ENCODE measurements at places on chromosomes 16 and 17. TPM values are rescaled to one million over a fixed set of nuclear protein-coding genes. Genes with fewer than 3 reads are reported as not detected.

CTF1 gene
- 6.5 TPM for total RNA-seq

MYCBPAP gene
- 0.16 TPM for total RNA-seq

ADAMTS18 gene
- total RNA-seq, result not detected

ABCA9 gene
- 11.3 TPM for total RNA-seq

MAP2K6 gene
- 5.3 TPM for total RNA-seq

HAP1 gene
- total RNA-seq, result 0.08 TPM

TEKT1 gene
- total RNA-seq, result not detected

FOXF1 gene
- total RNA-seq, result not detected

RUNDC1 gene
- total RNA-seq, result 11.1 TPM

PYY gene
- total RNA-seq, result not detected

GRCh38 chr16:75114179-75114945, 2.2 kb downstream of the LDHD start:
- H3K36me3 ChIP-seq, result no peaks in the 10 kb centered on the region
- H3K27me3 ChIP-seq, result no peaks in the 10 kb centered on the region
- H3K4me3 ChIP-seq, result no peak overlapping the region
- H3K27ac ChIP-seq, result no peak overlapping the region
- no peak for DNase-seq

DNA sequence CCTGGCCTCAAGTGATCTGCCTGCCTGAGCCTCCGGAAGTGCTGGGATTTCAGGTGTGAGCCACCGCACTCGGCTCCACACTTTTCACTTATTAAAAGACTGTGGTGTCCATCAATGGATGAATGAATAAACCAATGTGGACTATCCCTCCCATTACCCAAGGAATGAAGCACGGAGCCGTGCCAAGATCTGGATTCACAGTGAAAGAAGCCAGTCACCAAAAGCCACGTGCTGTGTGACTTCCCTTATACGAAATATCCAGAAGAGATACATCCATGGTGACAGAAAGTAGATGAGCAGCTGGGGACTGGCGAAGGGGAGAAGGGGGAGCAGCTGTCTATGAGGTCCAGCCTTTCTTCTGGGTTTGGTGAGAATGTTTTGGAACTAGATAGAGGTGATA, 48.2 kb upstream of the STH start:
- no peak overlapping the region for H3K4me3 ChIP-seq
- H3K27ac ChIP-seq, result no peak overlapping the region
- H3K27me3 ChIP-seq, result no peaks in the 10 kb centered on the region

DNA sequence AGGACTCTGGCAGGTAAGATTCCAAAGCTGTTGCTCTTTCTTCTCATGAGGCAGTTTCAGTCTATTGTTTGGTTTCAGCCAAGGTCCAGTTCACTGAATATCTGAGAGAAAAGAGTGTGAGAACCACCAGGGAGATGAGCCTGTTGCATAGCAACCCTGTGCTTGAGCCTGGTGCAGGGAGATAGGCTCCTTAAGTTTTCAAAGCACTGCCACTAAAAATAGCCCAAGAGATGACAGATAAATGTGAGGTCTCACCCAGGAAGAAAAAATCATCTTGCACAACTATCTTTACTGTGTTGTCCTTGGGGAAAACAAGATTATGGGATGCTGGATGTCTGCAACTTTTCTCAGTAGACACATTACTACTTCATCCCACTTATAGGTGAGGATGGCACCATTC, 26.2 kb upstream of the NUDT7 start:
- no peak overlapping the region for H3K4me3 ChIP-seq
- no peaks in the 10 kb centered on the region for H3K36me3 ChIP-seq
- no peaks in the 10 kb centered on the region for H3K4me1 ChIP-seq
- no peak for DNase-seq
- H3K27ac ChIP-seq, result no peak overlapping the region

DNA sequence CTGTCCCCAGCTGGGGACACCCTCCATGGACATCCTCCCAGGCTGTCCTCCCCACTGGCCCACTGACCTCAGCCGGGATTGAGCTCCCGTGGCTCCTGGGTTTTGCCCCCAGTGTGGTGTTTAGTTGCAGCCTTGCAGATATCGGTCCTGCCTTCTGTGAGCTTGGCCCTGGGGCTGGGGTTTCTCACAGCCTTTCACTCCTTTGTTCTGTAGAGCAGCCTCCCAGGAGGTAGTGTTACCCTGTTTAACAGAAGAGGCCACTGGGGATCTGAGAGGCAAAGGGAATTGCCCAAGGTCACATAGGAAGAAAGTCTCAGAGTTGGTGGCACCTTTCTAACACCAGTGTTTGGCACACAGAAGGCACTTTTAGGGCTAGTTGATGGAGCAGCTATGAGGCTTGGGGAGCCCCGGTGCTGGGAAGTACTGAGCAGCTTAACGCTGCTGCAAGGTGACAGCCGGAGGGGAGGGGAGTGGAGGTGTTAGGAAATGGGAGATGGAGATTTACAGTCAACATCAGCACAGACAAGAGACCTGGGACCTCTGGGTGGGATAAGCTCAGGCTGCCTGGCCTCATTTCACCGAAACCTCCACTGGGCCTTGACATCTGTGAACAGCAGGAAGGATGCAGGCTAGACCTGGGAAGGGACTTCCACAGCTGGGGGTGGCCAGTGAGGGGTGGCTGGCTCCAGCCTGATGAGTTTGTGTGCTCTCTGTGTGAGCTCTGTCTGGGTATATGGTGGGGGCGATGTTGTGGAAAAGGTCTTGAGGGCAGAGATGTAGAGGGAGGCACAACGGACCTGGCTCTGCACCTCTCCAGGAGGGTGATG, 26.1 kb downstream of the CACNA1G start:
- no peak overlapping the region for H3K4me3 ChIP-seq
- no peaks in the 10 kb centered on the region for H3K27me3 ChIP-seq
- DNase-seq, result no peak

DNA sequence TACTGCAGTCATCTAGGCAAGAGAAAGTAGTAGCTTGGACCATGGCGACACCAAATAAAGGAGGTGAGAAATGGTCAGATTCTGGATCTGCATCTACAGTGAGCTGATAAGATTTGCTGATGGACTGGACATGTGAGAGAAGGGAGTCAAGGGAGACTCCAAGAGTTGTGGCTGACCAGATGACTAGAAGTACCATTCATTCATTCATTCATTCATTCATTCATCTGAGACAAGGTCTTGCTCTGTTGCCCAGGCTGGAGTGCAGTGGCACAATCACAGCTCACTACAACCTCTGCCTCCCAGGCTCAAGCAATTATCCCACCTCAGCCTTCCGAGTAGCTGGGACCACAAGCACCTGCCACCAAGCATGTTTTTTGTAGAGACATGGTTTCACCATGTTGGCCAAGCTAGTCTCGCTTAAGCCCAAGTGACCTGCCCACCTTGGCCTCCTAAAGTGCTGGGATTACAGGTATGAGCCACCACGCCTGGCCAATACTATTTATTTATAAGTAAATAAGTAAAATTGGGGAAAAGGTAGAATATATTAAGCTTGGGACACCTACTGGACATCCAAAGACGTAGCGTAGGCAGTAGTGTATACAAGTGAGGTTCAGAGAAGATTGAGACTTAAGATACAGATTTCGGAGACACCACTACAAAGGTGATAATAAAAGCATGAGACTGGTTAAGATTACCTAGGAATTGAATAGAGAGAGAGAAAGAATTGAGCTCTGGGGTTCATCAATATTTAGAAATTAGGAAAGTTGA, 15.7 kb upstream of the RNF43 start:
- H3K27ac ChIP-seq, result no peak overlapping the region
- no peaks in the 10 kb centered on the region for H3K4me1 ChIP-seq
- H3K27me3 ChIP-seq, result no peaks in the 10 kb centered on the region
- no peaks in the 10 kb centered on the region for H3K36me3 ChIP-seq

DNA sequence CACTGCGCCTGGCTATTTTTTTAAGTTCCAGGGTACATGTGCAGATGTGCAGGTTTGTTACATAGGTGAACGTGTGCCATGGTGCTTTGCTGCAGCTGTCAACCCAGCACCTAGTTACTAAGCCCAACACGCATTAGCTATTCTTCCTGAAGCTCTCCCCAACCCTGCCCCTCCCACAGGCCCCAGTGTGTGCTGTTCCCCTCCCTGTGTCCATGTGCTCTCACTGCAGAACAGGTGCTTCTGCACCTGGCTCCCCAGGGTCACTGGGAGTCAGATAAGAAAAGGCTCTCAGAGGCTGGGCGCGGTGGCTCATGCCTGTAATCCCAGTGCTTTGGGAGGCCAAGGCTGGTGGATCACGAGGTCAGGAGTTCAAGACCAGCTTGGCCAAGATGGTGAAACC, 6.2 kb downstream of the HASPIN start:
- no peak overlapping the region for H3K27ac ChIP-seq
- H3K36me3 ChIP-seq, result no peaks in the 10 kb centered on the region
- H3K4me3 ChIP-seq, result no peak overlapping the region

- no peak overlapping the region for H3K4me3 ChIP-seq
- no peaks in the 10 kb centered on the region for H3K36me3 ChIP-seq
- peak; percentile 89 for DNase-seq
These were observed 46.2 kb downstream of the CYB561 start for GRCh38 chr17:63399856-63400255.

GRCh38 chr17:9484789-9485188, 90.8 kb downstream of the STX8 start:
- H3K27ac ChIP-seq, result no peak overlapping the region
- H3K36me3 ChIP-seq, result no peaks in the 10 kb centered on the region
- no peaks in the 10 kb centered on the region for H3K27me3 ChIP-seq
- no peak for DNase-seq
- H3K4me1 ChIP-seq, result no peaks in the 10 kb centered on the region

DNA sequence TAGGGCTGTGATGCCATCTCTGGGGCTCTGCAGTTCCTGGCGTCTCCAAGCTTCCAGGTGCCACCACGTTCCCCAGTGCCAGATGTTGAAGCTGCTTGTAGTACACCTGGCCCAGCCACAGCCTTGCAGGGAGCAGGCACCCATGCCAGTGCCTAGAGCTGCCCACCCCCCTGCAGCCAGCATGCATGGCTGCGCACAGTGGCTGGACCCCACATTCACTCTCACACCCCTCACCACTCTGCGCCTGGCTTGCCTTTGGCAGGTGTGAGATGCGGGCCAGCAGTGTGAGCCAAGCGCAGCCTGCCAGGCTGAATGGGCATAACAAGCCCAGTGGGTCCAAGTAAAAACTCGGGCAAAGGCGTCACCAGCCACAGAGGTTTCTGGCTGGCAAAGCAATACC, 75.4 kb upstream of the CHMP6 start:
- no peak overlapping the region for H3K4me3 ChIP-seq
- no peaks in the 10 kb centered on the region for H3K27me3 ChIP-seq
- H3K27ac ChIP-seq, result no peak overlapping the region
- peaks cover 22% of the 10 kb centered on the region for H3K4me1 ChIP-seq
- H3K36me3 ChIP-seq, result peaks cover 13% of the 10 kb centered on the region

- no peaks in the 10 kb centered on the region for H3K4me1 ChIP-seq
- DNase-seq, result no peak
- no peak overlapping the region for H3K4me3 ChIP-seq
- H3K36me3 ChIP-seq, result no peaks in the 10 kb centered on the region
These were observed 135.8 kb downstream of the CDH8 start for GRCh38 chr16:61900482-61900881.

GRCh38 chr17:33459078-33459940, 166.2 kb upstream of the ASIC2 start:
- no peak overlapping the region for H3K4me3 ChIP-seq
- H3K4me1 ChIP-seq, result no peaks in the 10 kb centered on the region
- no peak for DNase-seq
- H3K27me3 ChIP-seq, result no peaks in the 10 kb centered on the region
- H3K27ac ChIP-seq, result no peak overlapping the region
- no peaks in the 10 kb centered on the region for H3K36me3 ChIP-seq

GRCh38 chr16:85498607-85499006, 114.5 kb upstream of the GSE1 start:
- H3K36me3 ChIP-seq, result no peaks in the 10 kb centered on the region
- no peaks in the 10 kb centered on the region for H3K4me1 ChIP-seq
- DNase-seq, result no peak
- H3K27ac ChIP-seq, result no peak overlapping the region
- H3K4me3 ChIP-seq, result no peak overlapping the region

DNA sequence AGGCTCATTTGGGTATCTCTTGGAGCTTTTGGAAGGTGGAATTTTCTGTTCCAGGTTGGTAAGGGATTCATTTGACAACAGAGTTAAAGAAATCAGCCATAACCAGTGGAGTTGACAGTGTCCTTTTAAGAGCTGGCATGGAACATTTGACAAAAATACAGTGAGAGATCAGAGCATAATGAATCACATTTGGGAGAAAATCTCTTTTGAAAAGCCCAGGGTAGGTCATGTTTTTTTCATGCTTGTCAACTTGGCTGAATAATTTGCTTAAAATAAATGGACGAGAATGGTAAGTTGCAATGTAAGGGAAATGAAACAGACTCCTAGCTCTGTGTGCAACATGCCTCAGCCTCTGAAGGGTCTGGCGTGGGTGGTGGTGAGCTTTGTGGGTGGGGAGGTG, 235.3 kb upstream of the N4BP1 start:
- H3K27me3 ChIP-seq, result no peaks in the 10 kb centered on the region
- DNase-seq, result no peak

All from right atrium auricular region (tissue), 2 donors.